Sciatic nerve (tissue), 2 donors: ENCODE measurements at places on chromosomes 4 and X.

DNA sequence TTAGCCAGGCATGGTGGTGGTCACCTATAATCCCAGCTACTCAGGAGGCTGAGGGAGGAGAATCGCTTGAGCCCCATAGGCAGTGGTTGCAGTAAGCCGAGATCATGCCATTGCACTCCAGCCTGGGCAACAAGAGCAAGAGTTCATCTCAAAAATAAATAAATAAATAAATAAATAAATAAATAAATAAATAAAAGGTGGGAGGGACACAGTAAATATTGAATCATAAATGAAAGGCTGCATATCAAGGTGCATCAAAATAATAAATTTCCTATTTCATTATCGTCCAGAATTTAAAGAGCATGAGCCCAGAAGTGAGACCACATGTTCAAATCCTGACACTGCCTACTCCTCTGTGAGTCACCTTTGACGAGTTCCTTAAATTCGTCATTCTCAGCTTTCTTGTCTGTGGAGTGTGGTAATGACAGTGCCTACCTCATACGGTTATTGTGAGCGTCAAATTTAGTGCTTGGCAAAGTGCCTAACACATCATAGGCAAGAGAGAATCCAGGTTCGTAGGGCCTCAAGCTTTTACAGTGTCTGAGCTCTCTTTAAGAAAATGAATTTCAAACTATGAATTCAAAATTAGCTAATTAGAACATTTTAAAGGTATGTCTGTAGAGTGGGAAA, 49.9 kb downstream of the IL15 start:
- no peak for DNase-seq

- no peak for DNase-seq
Observed at GRCh38 chr4:111449657-111450056, 695.6 kb upstream of the FAM241A start.

DNA sequence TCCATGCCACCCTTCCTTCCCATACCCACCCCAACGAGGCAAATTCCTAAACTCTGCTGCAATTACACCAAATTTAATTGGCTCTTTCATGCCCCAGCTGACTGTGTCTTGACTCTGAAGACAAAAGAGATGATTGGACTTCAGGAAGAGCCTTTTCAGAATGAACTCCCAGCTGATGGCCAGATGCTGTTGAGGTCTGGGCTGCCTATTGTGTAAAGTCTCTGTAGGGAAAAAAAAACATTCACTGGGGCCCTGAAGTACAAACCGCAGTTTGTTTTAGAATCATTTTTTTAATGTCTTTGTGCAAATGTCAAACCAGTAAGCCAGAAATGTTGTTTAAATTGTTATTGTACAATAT, 174.8 kb downstream of the HHIP start:
- no peak for DNase-seq

DNA sequence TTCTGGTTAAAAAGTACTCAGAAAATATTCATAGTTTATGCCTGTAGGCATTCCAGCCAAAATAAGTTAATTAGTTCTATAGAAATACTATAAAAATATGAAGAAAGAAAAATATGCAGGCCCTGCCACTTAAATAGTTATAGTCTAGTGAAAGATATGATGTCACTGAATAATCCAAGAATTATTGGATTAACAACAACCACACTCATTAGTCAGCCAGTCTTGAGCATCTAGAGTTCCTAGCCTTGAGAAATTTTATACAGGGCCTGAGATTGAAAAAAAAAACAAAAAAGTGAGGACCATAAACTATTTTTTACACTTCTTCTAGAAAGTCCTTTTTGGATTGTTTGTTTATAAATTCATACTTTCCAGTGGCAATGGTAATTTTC, 823.0 kb downstream of the FAT4 start:
- no peak for DNase-seq

DNA sequence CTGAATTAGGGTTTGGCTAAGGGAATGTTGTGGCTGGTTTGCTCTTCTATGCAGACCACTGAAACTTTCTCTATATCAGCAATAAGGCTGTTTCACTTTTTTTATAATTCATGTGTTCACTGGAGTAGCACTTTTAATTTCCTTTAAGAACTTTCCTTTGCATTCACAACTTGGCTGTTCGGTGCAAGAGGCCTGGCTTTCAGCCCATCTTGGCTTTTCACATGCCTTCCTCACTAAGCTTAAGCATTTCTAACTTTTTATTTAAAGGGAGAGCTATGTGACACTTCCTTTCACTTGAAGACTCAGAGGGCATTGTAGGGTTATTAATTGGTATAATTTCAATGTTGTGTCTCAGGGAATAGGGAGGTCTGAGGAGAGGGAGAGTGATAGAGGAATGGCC, 142.3 kb downstream of the SHROOM4 start:
- no peak for DNase-seq

DNA sequence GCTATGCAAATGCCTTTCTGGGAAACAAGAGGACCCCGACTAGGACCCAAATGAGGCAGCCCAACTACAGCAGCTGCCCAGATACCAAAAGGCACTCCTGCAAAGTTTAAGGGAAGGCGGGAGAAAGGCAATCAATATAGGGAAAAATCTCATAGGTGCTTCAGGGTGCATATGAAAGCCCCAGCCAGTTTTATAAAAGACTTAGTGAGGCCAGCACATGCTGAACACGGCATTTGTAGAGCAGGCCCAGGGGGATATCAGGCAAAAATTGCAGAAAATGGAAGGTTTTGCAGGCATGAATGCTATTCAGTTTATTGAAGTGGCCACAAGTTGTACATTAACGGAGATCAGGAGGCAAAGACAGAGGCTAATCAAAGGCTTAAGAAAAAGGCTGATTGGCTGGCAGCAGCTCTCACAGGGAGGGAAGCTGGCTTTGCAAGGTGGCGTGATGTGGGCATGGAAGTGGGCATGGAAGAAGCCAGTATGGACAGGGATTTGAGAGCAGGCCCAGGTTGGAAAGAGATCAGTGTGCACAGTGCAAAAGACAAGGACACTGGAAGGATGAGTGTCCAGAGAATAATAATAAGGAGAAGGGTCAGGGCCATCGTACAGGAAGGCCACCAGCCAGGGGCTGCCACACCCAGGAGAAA, 37.7 kb upstream of the UGT2B7 start:
- no peak for DNase-seq

- DNase-seq: no peak
Observed at GRCh38 chrX:29155286-29155685, 568.0 kb downstream of the IL1RAPL1 start.

DNA sequence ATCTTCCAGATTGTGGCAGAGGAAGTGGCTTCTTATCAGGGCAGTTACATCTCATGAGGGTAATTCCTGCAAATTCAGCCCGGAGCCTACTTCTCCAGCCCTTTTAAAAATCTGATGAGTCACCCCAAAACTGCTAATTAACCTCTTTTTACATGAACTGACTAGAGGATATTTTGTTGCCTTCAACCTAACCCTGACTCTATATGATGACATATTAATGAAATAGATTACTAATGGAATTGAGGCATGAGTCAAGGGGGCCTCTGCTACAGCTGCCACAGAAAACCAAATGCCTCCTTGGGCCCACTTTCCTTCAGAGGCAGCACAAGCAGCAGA, 72.5 kb downstream of the QRFPR start:
- no peak for DNase-seq

- DNase-seq: no peak
Observed at GRCh38 chr4:2650276-2650675, 105.9 kb downstream of the TNIP2 start.

DNA sequence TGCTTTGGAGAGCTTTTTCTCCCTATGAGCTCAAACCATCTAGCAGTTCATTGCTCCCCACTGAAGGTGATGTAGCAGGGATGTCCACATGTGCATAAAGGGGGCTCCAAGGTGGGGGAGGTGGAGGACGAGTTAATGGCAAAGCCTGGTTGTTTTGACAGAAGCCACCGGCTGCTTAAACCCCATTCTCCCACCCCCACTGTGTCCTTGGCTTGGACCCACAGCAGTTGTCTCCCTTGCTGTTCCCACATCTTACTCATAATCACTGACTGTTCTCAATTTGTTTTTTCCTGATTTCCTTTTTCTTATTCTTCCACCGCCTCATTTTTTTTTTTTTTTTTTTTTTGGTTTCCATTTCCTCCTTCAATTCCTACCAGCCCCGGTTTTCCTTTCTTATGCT, 72.7 kb downstream of the GEMIN8 start:
- no peak for DNase-seq

DNA sequence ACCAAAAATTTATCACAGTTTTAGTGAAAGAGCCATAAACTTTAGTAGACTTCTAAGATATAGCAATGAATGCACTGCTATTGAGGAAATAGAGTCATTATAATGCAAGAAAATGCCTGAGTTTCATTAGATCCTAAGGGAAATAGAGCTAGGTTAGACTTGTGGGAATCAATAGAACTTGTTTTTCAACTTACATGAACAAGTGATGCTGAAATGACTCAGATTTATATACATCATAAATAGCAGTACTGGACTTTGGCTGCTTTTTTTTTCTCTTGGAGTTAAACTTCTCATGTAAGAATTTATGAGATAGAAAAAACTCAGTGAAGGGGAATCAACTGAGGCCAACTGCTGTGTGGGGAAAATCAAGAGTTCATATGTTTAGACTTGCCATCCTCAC, 216.5 kb upstream of the AADAT start:
- no peak for DNase-seq

DNA sequence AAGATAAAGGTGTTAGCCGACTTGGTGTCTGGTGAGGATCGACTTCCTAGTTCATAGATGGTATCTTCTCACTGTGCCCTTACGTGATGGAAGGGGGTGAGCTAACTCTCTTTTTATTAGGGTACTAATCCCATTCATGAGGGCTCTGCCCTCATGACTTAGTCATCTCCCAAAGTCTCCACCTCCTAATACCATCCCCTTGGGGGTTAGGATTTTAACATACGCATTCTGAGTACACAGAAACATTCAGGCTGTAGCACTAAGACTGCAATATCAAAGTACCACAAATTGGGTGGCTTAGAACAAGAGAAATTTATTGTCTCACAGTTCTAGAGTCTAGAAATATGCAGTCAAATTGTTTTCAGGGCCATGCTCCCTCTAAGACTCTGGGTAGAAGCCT, 58.0 kb upstream of the IL13RA1 start:
- no peak for DNase-seq

- DNase-seq: no peak
Observed at GRCh38 chrX:96183843-96184242, 500.8 kb upstream of the DIAPH2 start.

DNA sequence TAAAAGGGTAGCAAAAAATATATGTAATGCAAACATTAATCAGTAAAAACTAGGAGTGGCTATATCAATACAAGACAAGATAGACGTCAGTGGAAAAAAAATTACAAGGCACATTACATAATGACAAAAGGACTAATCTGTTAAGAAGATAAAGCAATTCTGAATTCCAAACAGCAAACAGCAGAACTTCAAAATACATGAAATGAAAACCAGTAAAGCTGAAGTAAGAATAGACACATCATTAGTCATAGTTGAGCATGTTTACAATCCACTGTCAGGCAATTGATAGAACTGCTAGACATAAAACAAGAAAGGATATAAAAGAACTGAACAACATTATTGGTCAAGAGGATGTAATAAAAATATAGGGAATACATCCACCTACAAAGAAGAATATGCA, 12.2 kb downstream of the SULT1B1 start:
- DNase-seq: no peak

DNA sequence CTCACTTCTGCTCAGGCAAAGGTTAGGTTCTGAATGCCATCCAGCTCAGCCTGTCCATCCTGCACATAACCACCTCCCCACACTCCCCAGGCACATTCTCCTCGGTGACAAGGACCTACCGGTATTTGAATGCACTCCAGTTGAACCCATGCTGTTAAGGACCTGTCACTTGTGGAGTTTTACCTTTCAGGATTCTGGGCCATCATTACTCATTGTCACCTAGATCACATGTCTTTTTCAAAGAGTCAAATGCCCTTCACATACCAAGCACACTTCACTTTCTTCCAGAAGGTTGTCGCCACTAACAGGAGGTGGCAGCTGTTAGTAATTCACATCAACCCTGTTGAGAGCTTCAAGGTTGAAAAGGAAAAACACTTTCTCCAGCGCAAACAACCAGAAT, 218.3 kb downstream of the SOWAHB start:
- DNase-seq: no peak
